Naive B cell (primary cell): ENCODE measurements at places on chromosomes 13 and 19. TPM values are rescaled to one million over a fixed set of nuclear protein-coding genes. Genes with fewer than 3 reads are reported as not detected.

GRCh38 chr13:60090574-60090973, 73.2 kb downstream of the DIAPH3 start:
- no peak for DNase-seq

NALCN gene
- not detected for polyA plus RNA-seq

GRCh38 chr13:20424949-20425348, 100.7 kb downstream of the CRYL1 start:
- peak; percentile 3 for DNase-seq

GPR42 gene
- not detected for polyA plus RNA-seq

GRCh38 chr19:38004521-38005223, 97.7 kb downstream of the SIPA1L3 start:
- DNase-seq: peak; percentile 47

DNA sequence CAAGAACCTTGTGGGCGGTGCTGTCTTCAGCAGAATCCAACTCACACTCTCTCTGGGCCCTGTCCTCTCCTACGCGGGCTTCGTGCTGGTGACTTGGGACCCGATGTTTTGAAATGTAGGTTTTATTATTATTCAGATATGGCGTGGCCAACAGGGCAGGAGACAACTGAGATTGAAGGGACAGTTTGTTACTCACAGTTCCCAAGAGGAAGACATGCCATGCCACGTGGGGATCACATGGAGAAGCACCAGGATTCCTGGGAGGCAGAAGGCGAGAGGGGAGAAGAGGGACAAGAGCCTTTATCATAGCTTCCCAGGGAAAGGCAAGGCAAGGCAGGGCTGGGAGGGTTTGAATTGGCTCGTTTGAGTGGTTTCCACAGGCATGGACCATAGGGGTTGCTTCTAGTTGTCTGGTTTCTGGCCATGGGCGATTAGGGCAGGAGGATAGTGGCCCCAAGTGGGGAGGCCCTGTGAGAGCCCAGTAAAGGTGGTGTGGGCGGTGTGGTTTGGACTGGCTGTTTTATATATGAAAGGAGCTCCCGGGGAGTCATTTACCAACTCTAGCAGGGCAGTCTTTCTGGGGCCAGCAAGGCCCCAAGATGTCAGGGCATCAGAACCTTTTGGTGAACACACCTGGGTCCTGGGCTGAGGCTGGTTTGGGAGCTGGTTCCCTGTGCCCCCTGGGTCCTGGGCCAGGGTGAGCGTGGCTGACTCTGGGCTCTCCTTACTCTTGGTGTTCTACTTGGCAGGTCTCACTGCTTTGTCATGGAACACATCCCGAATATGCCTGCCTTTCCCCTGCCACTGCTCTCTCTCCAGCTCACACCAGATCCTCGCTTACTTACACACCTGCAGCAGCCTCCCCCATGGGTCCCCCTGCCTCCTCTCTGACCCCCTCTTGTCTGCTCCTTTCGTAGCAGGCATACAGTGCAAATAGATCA, 94.0 kb upstream of the ZNF536 start:
- DNase-seq: no peak

DNA sequence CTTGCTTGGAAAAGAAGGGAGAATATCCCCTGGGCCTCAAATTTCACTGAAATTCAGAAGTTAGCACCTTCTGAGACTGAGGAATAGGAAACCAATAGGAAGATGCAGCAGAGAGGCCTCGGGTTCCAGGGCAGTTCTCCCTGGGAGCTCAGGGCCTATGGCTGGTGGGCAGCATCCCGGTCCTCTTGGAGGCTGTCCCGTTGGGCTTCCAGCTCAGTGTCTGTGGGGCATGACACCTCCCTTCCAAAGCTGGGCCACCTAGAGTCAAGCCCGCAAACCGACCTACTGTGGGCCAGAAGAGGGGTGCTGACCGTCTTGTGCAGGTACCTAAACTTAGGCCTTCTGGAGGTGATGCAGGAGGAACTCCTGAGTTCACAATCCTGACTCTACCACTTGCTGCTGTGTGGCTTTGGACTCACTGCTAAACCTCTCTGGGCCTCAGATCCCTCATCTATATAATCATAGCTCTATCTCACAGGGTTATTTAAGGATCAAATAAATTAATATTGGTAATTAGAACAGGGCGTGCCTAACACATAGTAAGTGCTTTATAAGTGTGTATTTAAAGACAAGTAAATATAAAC, 17.1 kb downstream of the SIAH3 start:
- DNase-seq: no peak

GRCh38 chr13:84137292-84137691, 255.0 kb upstream of the SLITRK1 start:
- peak; percentile 7 for DNase-seq

GRCh38 chr13:101611491-101612475, 159.3 kb downstream of the ITGBL1 start:
- DNase-seq: no peak

DNA sequence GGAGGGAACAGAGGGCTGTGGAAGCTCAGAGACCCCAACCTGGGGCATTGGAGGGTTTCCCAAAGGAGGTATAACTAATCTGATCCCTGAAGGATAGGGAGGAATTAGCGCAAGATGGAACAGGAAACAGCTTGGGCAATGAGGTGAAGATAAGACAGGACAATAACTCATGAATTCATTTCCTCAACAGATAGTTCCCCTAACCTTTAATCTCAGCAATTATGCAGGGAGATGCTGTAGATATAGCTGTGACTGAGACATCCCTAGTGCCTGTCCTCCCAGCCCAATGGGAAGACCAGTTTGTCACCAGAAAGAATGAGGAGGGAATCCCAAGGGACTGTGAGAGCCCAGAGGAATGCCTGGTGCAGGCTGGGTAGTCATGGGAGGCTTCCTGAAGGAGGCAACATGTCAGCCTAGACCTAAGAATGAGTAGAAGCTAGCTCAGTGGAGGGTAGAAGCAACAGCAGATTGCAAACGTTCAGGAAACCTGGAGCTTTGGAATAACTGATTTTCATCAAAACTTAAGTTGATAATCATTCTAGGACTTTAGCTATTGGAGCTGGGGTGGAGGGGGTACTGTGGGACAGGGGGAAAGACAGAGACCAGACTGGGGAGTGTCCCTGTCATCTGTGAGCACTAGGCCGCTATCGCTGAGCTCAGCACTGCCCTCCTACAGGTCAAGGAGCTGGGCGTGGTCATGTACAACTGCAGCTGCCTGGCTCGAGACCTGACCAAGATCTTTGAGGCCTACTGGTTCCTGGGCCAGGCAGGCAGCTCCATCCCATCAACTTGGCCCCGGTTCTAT, 18.8 kb downstream of the HIPK4 start:
- no peak for DNase-seq

- peak; percentile 92 for DNase-seq
Measured at GRCh38 chr13:94549232-94550061, 46.5 kb downstream of the TGDS start.

DNA sequence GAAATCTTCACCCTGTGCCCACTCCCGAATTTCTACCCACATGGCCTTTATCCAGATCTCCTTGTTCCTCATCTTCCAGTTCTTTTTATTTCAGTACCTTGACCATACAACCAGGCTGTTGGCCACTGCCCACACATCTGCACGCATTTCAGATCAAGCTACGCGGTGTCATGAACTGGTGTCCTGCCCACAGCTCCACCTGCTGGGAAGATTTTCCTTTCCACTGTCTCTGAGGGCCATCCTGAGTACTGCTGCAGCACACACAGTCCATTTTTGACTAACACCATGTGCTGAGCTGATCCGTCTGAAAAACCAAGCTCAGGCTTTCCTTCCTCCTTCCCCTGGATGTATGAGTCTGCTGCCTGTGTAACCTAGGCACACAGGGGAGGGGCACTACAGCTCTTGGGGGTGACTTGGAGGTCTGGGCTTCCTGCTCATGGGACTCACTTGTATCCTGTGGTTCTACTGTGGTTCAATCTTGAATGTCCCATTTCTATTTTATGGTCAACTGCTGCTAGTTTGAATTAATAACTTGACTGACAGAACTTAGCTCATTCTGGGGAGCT, 71.9 kb downstream of the WASF3 start:
- no peak for DNase-seq

RTBDN gene
- not detected for polyA plus RNA-seq

- DNase-seq: no peak
Measured at GRCh38 chr13:103517066-103517767, 451.0 kb upstream of the SLC10A2 start.

GRCh38 chr19:18612772-18613588, at the start of gene TMEM59L:
Gene TMEM59L, plus strand, starts transcription at chr19:18612870. Its CDS starts 89 bp downstream, at chr19:18612959.
- DNase-seq: peak; percentile 48

ZNF837 gene
- polyA plus RNA-seq: 8.9 TPM

DNA sequence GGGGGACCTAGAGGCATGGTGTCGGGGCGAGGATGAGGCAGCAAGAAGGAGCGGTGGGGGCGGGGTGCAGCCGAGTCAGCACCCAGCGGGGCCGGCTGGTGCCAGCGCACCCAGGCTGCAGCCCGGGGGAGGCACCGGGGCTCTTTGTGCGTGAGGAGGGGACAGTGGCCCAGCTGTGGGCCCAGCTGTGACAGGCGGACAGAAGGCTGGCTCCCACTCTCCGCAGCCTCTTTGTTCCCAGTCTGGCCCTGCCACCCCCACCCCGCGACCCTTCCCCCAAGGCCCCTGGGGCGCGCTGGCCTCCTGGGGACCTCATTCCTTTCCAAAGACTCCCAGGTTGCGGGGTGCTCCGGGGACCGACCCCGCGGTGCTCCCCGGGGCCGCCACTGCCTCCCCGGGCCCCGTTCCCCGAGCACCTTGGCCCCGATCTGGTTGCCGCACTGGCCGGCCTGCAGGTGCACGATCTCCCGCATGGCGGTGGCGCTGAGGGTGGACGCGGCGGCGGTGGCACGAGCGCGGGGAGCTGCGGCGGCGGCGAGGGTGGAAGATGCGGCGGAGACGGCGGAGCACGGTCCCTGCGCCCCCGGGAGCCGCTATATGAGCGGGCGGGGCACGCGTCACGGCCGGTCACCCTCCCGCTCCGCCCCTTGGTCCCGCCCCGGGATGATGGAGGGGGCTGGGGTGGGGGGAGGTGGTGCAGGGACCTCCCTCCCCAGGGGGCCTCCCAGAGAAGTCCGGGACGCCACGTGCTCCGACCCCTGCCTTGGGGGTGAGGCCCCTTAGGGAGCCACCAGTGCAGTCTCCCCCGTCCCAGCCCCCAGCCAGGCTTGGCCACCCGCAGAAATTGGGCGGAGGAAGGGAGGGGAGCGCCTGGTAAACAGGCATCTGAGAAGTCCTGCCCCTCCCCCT, at the start of gene TUBB4A:
TSS of gene TUBB4A (minus strand) at position 570 of the 909 bp plus-strand sequence. CDS start at position 473, 97 bp downstream.
- peak; percentile 28 for DNase-seq

DNA sequence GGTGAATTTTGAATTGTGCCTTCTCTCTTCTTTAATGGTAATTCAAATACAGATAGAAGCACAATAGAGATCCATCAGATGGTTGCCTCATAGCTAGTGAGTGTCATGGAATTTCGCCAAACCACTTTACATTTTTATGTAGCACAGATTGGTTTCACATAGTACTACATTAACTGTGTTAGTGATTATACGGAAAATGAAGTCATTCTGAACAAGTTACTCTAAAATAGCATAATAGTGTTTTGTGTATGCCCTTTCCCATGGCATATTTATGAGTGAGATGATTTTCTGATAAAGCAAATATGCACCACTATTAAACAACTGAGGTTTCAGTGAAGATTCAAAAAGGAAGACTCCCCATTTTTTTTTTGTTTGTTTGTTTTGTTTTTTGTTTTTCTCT, 1623.5 kb downstream of the PCDH9 start:
- no peak for DNase-seq

GRCh38 chr13:26095338-26095737, 43.5 kb upstream of the SHISA2 start:
- no peak for DNase-seq

DNA sequence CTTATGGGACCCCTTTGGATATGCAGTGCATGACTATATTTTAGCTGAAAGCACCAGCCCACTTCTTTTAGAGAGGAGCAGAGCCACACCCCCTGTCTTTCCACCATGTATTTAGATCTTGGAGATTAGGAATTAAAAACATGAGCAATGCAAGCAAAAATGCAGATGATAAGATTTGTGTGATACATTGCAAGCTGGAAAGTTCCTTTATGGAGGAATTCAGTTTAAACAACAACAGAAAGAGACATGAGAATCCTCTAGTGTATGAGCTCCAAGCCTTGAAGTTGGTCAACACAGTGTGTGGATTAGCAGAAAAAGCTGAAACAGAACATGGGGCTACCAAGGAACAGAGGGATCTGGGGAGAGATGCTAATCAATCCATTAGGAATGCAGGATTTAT, 529.8 kb upstream of the NBEA start:
- no peak for DNase-seq

IL11 gene
- polyA plus RNA-seq: not detected

RAB4B gene
- 150 TPM for polyA plus RNA-seq
